Panc1 (cell line): ENCODE measurements at places on chromosomes 5 and 9. TPM values are rescaled to one million over a fixed set of nuclear protein-coding genes. Genes with fewer than 3 reads are reported as not detected.

BTNL3 gene
- not detected for total RNA-seq

UIMC1 gene
- 37.1 TPM for total RNA-seq

KLHL3 gene
- 1.9 TPM for total RNA-seq

HTR4 gene
- not detected for total RNA-seq

PCDHB4 gene
- 0.26 TPM for total RNA-seq

HSPA4 gene
- total RNA-seq, result 247 TPM

MARCOL gene
- not detected for total RNA-seq

GARNL3 gene
- 11.5 TPM for total RNA-seq

TAS2R1 gene
- not detected for total RNA-seq

IL11RA gene
- 21.6 TPM for total RNA-seq

LTC4S gene
- 0.69 TPM for total RNA-seq

CCDC69 gene
- 2.1 TPM for total RNA-seq

TUSC1 gene
- total RNA-seq, result 4.4 TPM
